ENCODE measurements at places on chromosomes 12 and 14. TPM values are rescaled to one million over a fixed set of nuclear protein-coding genes. Genes with fewer than 3 reads are reported as not detected.

Gene KRT3
- total RNA-seq, result not detected

Gene DTX1
- 4.5 TPM for total RNA-seq

GRCh38 chr12:81015510-81015909, 62.4 kb upstream of the ACSS3 start:
- no peak for DNase-seq

- DNase-seq, result no peak
Measured at GRCh38 chr12:109952160-109952858, 43.9 kb downstream of the GIT2 start.

GRCh38 chr14:69845787-69846186, 33.4 kb upstream of the SMOC1 start:
- DNase-seq, result no peak

Gene FGF23
- not detected for total RNA-seq

DNA sequence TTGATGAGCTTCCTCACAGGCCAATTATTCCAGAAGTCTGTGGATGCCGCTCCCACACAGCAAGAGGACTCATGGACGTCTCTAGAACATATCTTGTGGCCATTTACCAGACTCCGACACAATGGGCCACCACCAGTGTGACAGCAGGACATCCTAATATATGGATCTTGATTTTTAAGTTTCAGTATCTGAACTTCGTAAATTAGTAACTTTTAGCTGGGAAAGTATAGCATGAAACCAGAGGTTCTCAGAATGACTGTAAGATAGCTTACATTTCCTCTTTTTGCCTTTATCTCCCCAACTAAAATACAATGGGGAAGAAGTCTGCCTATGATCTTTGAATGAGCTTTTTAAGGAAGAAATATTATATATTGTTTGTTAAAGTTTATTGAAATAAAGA, 87.0 kb downstream of the DNAI7 start:
- no peak for DNase-seq

- DNase-seq, result no peak
Measured at GRCh38 chr12:132275110-132275531, 54.3 kb downstream of the GALNT9 start.

- DNase-seq, result no peak
Measured at GRCh38 chr12:86777325-86777724, 521.1 kb upstream of the MGAT4C start.

DNA sequence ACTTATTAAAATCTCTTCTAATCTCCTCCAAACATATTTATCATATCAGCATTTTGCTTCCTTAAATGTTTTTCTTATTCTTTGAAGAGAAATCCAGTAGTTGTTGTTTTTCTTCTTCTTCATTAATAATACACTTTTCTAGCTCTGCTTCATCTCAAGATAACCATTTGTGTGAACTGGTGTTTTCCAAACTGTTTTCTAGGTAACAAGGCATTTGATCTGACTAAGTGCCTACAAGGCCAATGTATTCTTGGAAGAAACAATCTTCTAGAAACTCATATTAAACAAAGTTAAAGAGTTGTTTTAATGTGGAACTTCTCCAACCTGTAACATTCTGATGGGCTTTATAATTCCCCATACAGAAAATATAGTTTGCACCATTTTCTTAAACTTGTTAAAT, 30.8 kb upstream of the IFNG start:
- no peak for DNase-seq

Gene BCL2L2
- 81.7 TPM for total RNA-seq

- no peak for DNase-seq
Measured at GRCh38 chr14:75047506-75047905, 3.8 kb downstream of the MLH3 start.

- DNase-seq, result no peak
Measured at GRCh38 chr12:3532931-3533702, 42.1 kb downstream of the PRMT8 start.

Gene TMTC2
- total RNA-seq, result 7.1 TPM

Gene IL23A
- not detected for total RNA-seq

DNA sequence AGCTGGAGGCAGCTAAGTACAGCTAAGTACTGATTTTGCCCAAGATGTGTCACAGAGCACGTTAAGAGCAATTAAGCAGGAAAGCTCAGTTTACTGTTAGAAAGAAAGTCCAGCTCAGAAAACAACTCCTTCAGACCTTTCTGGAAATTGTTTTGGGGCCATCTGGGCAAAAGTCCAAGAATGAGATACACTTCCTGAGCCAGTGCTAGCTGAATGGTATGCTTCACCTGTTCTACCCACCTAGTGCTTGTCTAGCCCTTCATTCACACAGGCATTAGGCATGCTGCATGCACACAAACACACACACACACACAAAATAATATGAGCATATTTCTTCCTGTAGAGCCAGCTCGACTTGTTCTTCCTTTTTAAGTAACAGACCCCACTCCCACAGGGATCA, 6.6 kb upstream of the IKZF4 start:
- no peak for DNase-seq

Gene SELPLG
- 14.4 TPM for total RNA-seq

Gene NPAS3
- total RNA-seq, result 1.3 TPM

Gene CPNE6
- total RNA-seq, result 1.3 TPM

Gene BIN2
- total RNA-seq, result 8.8 TPM

DNA sequence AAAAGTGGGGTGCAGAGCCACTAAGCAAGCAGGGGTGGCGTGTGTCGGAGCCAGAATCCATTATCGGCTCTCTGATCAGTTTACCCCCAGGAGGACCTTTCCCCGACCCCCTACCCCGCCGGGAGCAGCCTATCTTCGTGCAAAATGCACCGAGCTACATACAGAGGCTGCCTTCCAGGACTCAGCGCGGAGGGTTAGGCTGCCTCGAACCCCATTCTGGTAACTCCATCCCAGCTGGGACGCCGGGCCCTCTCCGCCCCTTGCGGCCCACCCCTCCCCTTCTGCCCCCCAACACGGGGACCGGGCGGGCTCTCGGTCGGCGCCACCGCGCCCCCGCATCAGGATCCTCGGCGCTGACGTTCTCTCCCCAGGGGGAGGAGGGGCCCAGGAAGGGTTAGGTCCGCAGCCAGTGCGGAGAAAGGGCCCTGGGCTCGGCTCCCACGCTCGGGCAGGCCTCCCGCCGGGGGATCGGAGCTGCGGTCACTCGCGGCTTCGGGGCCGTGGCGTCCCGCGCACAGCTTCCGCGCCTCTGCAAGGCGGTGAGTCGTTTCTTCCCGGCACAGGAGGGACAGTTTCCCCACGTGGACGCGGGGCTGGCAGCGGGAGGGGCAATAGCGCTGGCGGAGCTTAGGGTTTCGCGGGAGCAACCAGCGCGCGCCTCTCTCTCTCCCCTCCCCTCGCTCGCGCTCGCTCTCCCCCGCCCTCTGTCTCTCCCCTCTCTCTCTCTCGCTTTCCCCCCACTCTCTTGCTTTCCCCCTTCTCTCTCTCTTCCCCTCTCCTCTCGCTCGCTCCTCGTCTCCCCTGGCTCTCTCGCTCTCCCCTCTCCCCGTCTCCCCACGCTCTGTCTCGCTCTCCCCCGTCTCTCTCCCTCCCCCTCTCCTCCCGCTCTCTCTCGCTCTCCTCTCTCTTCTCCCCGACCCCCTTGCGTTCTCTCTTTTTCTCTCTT, 12.5 kb upstream of the MAP3K9 start:
- peak; percentile 91 for DNase-seq

DNA sequence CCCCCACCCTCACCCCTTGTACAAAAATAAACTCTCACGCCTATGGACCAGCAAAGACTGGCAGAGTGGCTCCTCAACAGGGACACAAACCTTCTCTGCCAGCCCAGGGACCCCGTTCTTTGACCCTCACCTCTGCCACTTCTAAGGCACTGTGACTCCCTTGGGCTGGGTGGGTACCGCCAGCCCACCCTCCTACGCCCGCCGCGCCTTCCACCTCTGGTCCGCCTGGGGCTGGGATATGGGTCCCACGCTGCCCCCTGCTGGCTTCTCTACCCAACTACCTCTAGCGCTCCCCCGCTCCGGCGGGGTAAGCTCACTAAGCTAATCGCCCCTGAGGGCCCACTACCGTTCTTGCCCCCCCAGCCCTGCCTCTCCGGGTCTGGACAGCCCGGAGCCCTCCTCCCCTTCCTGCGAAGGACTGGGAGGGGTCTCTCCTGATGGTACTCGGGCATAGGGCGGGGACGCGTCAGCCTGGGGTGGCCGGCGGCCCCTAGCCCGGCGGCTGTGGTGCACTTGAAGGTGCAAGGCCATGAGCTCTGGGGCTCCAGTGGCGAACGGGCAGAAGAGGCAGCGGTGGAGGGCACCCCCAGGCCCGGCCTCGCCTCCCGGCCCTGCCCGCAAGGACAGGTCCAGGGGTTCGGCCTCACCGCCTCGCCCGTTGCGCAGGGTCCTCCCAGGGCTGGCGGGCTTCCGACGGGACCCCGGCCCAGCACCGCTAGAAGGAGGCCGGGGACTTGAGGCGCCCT, 8.1 kb downstream of the ZNF219 start:
- DNase-seq, result no peak

GRCh38 chr12:129310346-129310745, 457.1 kb downstream of the GLT1D1 start:
- no peak for DNase-seq

DNA sequence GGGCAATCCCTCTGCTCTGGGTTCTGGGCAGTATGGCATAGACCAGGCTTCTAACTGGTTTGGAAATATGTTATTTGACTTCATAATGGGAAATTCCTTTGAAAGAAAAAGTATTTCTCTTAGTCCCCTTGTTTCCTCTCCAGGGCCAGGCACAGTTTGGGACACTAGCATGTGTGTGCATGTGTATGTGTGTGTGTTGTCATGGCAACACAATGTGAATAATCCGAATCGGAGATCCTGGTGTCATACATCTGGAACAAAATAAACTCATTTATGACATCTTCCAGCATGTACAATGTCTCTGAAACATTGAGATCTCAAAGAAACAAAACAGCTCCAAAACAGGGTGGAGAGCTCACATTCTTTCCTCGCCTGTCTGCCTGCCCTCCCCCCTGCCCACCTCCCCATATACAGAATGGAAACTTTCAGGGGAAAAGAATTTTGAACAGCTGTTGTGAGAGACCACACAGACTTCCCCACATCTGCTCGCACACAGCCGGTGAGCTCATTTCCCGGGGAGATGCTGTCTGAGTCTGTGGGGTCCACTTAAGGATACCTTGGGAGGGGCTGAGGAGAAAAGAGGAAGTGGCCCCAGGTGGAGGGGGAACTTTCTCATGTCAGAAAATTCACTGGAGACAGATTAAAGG, 55.5 kb upstream of the PARP11 start:
- DNase-seq, result no peak

Gene ZBTB1
- 34.7 TPM for total RNA-seq

GRCh38 chr14:88934351-88934806, 109.9 kb downstream of the TTC8 start:
- DNase-seq, result no peak

DNA sequence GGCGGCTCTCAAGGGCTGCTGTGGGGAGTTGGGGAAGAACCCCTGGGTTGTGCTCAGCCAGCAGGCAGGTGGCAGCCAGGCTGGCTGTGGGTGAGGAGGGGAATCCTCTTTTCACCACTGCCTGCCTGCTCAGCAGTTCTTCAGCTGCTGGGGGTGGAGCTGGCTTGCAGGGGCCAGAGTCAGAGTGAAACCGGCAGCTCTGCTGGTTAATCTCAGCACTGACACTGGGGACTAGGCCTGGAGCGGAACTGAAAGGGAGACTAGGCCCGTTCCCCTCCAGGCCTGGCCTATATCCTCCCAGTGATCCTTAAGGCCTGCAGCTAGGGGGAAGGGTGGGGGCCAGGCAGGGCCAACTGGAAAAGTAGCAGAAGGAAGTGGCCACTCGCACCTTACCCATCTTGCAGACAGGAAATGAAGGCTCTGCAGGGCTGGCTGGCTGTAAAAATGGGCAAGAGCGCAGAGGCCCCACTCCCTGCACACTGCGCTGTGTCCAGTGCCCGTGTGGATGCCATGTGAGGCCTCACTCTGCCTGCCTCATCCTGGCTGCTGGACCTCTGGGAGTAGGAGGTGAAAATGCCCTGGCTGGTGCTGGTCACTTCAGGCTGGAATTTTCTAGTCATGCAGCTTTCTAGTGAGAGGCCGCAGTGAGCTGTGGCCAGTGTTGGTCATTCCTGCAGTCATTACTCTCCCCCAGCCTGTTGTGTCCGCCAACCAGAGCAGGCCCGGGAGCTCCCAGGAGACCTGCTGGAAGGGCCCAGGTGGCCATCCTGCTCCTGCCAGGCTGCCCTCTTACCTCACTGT, 39.4 kb downstream of the SH2B3 start:
- peak; percentile 89 for DNase-seq

- no peak for DNase-seq
Measured at GRCh38 chr12:122126342-122126635, 47.7 kb downstream of the IL31 start.

- no peak for DNase-seq
Measured at GRCh38 chr14:105765893-105766614, 239.7 kb downstream of the TMEM121 start.

GRCh38 chr14:22427771-22428231, 161.2 kb downstream of the DAD1 start:
- DNase-seq, result no peak

- no peak for DNase-seq
Measured at GRCh38 chr12:61566183-61566582, 694.0 kb upstream of the USP15 start.

DNA sequence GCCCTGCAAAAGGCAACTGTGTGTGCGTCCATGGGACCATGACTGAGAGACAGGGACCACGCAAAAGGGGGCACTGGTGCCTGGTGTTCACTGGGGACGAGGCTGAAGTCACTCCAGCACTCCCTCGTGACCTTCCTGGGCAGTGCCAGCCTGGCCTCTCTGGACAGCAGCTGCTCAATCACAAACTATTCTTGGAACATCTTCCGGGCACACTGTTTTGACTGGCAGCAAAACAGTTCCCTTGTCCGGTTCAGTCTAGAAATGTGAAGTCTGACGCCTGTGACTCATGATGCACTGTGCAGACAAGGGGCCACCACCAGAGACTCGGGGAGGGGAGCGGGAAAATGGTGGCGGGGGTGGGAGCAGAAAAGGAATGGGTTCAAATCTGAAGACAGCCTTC, 20.8 kb downstream of the SNRNP35 start:
- no peak for DNase-seq

DNA sequence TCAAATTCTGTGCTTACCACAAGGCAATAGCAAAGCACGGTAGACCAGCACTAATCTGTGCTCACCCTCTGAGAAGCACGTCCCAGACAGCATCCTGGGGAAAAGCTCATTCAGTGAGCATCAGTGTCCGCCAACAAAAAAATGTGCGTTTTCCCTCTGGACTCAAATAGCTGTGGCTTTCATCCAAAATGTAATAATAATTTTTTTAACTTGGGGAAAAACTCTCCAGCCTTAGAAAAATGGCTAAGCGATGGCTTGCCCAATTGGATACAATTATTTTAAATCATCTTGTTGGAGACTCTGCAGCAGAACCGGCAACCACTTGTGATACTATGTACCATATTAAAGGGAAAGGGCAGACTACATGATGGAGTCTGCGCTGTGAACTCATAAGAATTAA, 1.1 kb upstream of the KRT77 start:
- DNase-seq, result no peak

Gene PROX2
- not detected for total RNA-seq

GRCh38 chr12:50240096-50240791, 43.1 kb downstream of the LIMA1 start:
- DNase-seq, result no peak

Gene CACNB3
- total RNA-seq, result 23.8 TPM

DNA sequence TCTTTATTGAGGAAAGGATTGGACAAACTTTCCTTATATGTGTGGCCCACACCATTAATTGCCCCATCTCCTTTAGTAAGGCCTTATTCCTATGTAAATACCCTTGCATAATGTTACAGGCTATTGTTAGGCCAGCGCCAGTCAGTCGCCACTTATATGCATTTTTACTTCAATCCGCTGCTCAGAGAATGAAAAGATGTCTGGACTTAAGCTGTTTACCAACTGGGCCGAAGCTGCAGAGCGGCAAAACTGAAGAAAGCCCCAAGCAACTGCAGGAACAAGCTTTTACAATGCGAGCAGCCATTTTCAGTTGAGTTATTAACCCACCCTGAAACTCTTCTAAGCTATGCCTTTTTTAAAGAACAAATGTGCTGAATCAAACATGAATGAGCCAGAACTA, 92.1 kb upstream of the OTX2 start:
- DNase-seq, result no peak

All from posterior vena cava (tissue), 2 donors.